ENCODE measurements at places on chromosomes 1 and 21. TPM values are rescaled to one million over a fixed set of nuclear protein-coding genes. Genes with fewer than 3 reads are reported as not detected.

Gene C1orf185
- not detected for total RNA-seq

Gene BMP8B
- 3.2 TPM for total RNA-seq

Gene ADAMTS5
- 0.66 TPM for total RNA-seq

Gene TMCO2
- not detected for total RNA-seq

Gene GADD45A
- total RNA-seq, result 8.5 TPM

Gene ZNF648
- not detected for total RNA-seq

Gene OXCT2
- total RNA-seq, result 0.06 TPM

Gene MFSD2A
- total RNA-seq, result 2.3 TPM

Gene LORICRIN
- total RNA-seq, result not detected

Gene IRF2BP2
- 37.5 TPM for total RNA-seq

- H3K27ac ChIP-seq, result no peak overlapping the region
- H3K4me1 ChIP-seq, result no peaks in the 10 kb centered on the region
- no peaks in the 10 kb centered on the region for H3K27me3 ChIP-seq
Measured at GRCh38 chr1:40241362-40241761, 6.4 kb upstream of the TMCO2 start.

DNA sequence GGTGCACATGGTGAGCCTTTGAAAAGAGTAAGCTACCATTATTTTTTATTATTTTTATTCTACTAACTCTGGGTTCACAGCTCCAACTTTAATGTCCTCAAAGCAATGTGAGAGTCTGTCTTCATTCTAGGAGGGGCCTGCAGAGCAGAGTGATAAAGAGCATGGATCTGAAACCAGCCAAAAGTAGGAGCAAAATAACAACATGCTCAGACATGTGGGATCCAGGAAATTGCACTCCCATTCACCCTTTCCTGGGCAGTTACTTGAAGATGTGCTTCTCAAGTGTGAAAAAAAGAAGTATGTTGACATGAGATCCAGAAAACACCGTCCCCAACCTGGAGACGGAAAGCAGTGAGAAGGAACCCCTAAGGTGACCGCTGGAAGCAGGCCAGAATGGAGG is 8.7 kb upstream of the LIN28A start:
- H3K4me3 ChIP-seq, result no peak overlapping the region
- H3K27me3 ChIP-seq, result no peaks in the 10 kb centered on the region
- H3K36me3 ChIP-seq, result no peaks in the 10 kb centered on the region
- H3K27ac ChIP-seq, result no peak overlapping the region

GRCh38 chr1:8317647-8318381 is at the start of gene SLC45A1:
SLC45A1 (plus strand) TSS chr1:8318114; CDS start chr1:8324330, 6,216 bp downstream.
- DNase-seq, result peak; percentile 59
- H3K36me3 ChIP-seq, result no peaks in the 10 kb centered on the region
- H3K4me1 ChIP-seq, result peaks cover 15% of the 10 kb centered on the region
- no peak within 1 kb of the TSS for H3K27ac ChIP-seq

GRCh38 chr1:6825828-6826227 is 40.6 kb downstream of the CAMTA1 start:
- H3K4me1 ChIP-seq, result peaks cover 14% of the 10 kb centered on the region
- H3K27ac ChIP-seq, result no peak overlapping the region
- H3K4me3 ChIP-seq, result no peak overlapping the region

- peaks cover 6% of the 10 kb centered on the region for H3K27me3 ChIP-seq
- no peaks in the 10 kb centered on the region for H3K4me1 ChIP-seq
- H3K4me3 ChIP-seq, result no peak overlapping the region
Measured at GRCh38 chr1:201276891-201277290, 6.4 kb upstream of the PKP1 start.

DNA sequence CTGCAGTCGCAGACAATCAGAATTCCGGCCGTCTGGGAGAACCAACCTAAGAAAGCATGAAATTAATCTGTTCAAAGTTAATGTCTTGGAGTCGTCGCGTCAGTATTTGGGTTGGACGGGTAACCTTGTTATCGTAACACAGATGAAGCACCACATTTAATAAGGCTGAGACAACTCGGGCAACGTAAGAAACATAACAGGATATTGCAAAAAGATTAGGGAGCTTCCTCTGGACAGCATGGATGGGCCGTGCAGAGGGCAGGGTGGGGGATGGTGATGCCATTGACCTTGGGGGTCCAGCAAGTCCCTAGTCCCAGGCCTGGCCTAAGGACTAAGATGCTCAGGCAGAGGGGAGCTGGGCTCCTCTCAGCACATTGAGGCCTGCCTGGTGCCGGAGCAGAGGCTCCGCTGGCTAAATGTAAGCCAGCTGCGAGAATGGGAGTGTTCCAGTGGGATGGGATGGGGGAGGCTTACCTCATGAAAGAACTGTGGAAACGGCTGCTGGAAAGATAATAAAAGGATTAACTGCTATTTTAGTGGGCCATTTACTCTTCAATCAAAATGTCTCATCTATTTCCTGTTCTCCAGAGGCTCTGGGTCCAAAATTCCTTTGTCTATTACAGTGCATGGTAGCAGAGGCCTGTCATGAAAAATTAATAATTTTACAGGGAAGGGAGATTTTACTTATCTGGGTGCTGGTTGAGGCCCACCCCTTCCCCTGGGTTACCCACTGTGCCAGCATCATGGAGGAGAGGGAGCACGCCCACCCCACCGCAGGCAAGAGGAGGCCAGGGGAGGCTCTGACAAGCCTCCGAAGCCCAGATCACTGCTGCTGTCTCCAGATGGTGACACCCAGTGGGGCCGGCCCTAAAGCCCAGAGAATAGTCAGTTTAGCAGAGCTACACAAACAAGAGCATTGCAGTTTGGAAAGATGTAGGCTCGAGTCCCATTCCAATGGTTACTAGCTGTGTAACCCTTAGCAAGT is 131.6 kb downstream of the DMRTB1 start:
- no peak for DNase-seq
- no peak overlapping the region for H3K4me3 ChIP-seq
- H3K36me3 ChIP-seq, result no peaks in the 10 kb centered on the region
- no peaks in the 10 kb centered on the region for H3K27me3 ChIP-seq

DNA sequence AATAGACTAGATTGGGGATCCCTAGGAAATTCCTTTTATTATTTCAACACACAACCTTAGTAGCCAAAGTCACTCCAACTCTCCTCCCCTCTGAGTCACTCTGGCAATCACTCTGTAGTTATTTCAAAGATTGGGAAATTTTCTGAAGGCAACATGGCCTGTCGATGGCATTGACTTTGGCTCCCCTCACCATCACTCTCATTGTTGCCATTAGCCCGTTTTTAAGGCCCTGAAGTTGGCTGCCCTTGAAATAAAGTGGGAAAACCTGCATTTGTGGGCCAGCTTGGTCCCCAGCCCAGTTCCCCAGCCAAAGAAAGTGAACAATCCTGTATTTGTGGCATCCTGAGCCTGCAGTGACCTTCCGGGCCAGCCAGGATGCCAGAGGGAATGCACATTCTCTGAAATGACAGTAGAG is 52.5 kb downstream of the CDC7 start:
- no peak overlapping the region for H3K4me3 ChIP-seq
- H3K27me3 ChIP-seq, result no peaks in the 10 kb centered on the region
- H3K27ac ChIP-seq, result peak overlapping the region; percentile 10
- H3K4me1 ChIP-seq, result peaks cover 37% of the 10 kb centered on the region

- no peaks in the 10 kb centered on the region for H3K36me3 ChIP-seq
- peaks cover 8% of the 10 kb centered on the region for H3K4me1 ChIP-seq
- DNase-seq, result peak; percentile 40
- H3K27me3 ChIP-seq, result no peaks in the 10 kb centered on the region
Measured at GRCh38 chr1:168504064-168504837, 39.5 kb downstream of the XCL2 start.

DNA sequence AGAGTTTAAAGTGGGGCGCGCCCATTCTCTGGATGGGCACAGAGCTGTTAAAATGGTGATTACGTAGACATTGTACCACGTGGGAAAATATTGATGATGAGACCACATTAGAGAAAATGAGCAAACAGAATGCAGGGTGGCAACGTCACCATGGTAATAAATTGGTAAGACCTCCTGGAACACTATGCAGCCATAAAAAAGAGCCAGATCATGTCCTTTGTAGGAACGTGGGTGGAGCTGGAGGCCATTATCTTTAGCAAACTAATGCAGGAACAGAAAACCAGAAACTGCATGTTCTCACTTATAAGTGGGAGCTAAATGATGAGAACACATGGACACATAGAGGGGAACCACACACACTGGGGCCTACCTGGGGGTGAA is 53.5 kb upstream of the CLDN14 start:
- H3K27me3 ChIP-seq, result peaks cover 9% of the 10 kb centered on the region
- H3K4me3 ChIP-seq, result no peak overlapping the region
- H3K27ac ChIP-seq, result no peak overlapping the region
- H3K36me3 ChIP-seq, result no peaks in the 10 kb centered on the region

DNA sequence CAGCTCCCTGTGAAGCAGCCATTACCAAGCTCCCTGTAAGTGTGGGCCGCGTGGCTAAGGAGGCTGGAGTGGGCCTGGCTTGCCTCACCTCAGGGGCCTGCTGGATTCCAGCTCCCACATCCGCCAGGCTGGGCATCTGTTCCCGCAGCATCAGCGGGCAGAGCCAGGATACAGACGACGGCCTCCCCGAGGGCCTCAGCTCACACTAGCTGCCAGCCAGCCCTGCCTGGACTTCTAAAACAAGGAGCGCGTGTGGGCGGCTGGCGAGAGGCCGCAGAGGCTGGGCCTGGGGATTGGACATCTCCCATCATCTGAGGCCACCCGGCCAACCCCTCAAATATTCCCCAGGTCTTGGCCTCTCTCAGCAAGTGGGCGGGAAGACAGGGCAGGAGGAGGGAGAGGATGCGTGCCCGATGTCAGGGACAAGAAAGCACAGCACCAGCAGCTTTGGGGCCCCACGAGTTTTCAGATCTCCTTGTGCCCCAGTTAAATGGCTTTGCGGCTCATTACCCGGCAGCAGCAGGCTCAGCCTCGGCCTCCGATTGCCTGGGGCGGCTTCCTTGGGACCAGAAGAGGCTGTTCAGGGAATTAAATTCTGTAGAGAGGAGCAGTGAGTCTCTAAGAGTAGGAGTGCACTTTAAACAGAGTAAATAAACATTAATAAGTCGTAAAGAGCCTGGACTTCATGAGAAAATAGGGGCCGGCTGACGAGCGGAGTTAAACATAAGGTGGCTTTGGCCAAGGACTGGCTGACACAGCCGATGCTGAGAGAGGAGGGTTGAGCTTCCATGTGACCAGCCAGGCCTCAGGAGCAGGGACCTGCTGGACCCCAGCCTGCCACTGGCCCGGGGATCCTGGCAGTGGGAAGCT is 208.9 kb upstream of the C1orf174 start:
- H3K36me3 ChIP-seq, result no peaks in the 10 kb centered on the region
- no peaks in the 10 kb centered on the region for H3K27me3 ChIP-seq
- H3K4me1 ChIP-seq, result no peaks in the 10 kb centered on the region

- H3K27me3 ChIP-seq, result no peaks in the 10 kb centered on the region
- H3K36me3 ChIP-seq, result no peaks in the 10 kb centered on the region
- H3K27ac ChIP-seq, result no peak overlapping the region
- H3K4me3 ChIP-seq, result no peak overlapping the region
- H3K4me1 ChIP-seq, result no peaks in the 10 kb centered on the region
Measured at GRCh38 chr1:232426801-232427200, 203.1 kb downstream of the SIPA1L2 start.

- H3K4me3 ChIP-seq, result no peak overlapping the region
- DNase-seq, result peak; percentile 19
- H3K27ac ChIP-seq, result no peak overlapping the region
- no peaks in the 10 kb centered on the region for H3K27me3 ChIP-seq
- H3K36me3 ChIP-seq, result no peaks in the 10 kb centered on the region
Measured at GRCh38 chr1:244163861-244164510, 112.9 kb downstream of the ZBTB18 start.

- H3K36me3 ChIP-seq, result no peaks in the 10 kb centered on the region
- H3K27me3 ChIP-seq, result peaks cover 3% of the 10 kb centered on the region
- no peak overlapping the region for H3K4me3 ChIP-seq
- H3K4me1 ChIP-seq, result peaks cover under 1% of the 10 kb centered on the region
- H3K27ac ChIP-seq, result no peak overlapping the region
- DNase-seq, result no peak
Measured at GRCh38 chr1:206903687-206904086, 6.4 kb downstream of the IL24 start.

DNA sequence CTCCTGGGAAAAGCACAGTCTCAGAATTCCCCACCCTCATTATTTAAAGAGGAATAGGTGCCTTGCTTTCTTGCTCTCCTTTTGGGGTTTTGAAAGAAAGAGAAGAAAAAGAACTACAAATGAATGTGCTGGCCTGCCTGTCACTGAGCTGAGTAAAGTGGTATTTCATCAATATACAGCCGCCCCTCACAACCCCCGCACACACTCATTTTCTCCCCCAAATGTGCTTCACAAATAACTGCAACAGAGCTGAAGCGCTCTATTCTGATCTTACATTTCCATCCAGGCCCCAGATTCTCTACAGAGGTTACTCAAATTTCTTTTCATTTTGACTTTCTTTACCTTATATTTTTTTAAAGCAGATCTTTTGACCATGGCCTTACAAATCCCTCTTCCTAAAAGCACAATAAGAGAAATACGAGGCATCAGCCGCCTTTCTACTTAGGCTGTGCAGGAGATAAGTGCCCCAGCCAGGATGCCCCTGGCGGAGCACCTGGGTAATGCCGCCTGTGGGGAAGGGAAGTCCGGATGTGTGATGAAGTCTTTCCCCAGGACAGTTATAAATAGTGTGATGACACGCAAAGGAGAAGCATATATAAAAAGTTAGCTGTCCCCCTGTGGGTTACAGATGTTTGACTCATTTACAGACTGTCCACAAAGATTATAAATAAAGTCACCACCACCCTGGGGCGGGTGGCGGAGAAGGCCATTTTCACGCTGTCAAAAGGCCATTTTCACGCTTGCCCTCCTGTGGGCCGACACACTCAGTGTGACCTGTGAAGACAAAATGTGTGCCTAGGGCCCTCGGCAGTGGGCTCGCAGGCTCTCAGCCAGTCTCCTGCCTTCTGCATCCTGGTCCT is 6.5 kb downstream of the KCNN3 start:
- no peak for DNase-seq
- H3K4me1 ChIP-seq, result no peaks in the 10 kb centered on the region
- H3K27me3 ChIP-seq, result no peaks in the 10 kb centered on the region

- peak overlapping the region; percentile 21 for H3K27ac ChIP-seq
- H3K27me3 ChIP-seq, result no peaks in the 10 kb centered on the region
- no peaks in the 10 kb centered on the region for H3K36me3 ChIP-seq
- H3K4me1 ChIP-seq, result peaks cover 18% of the 10 kb centered on the region
- no peak for DNase-seq
Measured at GRCh38 chr1:89763649-89763986, 57.2 kb upstream of the LRRC8D start.

GRCh38 chr1:25890239-25891034 is 14.9 kb upstream of the PAQR7 start:
- peaks cover 12% of the 10 kb centered on the region for H3K4me1 ChIP-seq
- H3K36me3 ChIP-seq, result no peaks in the 10 kb centered on the region
- no peak overlapping the region for H3K27ac ChIP-seq
- no peaks in the 10 kb centered on the region for H3K27me3 ChIP-seq
- H3K4me3 ChIP-seq, result no peak overlapping the region

- H3K27ac ChIP-seq, result peak overlapping the region; percentile 1
- DNase-seq, result no peak
- no peaks in the 10 kb centered on the region for H3K36me3 ChIP-seq
- H3K4me1 ChIP-seq, result peaks cover 7% of the 10 kb centered on the region
- no peaks in the 10 kb centered on the region for H3K27me3 ChIP-seq
Measured at GRCh38 chr1:163171826-163172225, 30.9 kb downstream of the RGS5 start.

- H3K27ac ChIP-seq, result no peak overlapping the region
- peaks cover 73% of the 10 kb centered on the region for H3K36me3 ChIP-seq
- no peak overlapping the region for H3K4me3 ChIP-seq
- DNase-seq, result no peak
- no peaks in the 10 kb centered on the region for H3K4me1 ChIP-seq
Measured at GRCh38 chr21:42855171-42855936, 24.0 kb downstream of the WDR4 start.

GRCh38 chr1:159892944-159893343 is 7.0 kb downstream of the CFAP45 start:
- H3K27ac ChIP-seq, result no peak overlapping the region
- no peak for DNase-seq
- H3K27me3 ChIP-seq, result no peaks in the 10 kb centered on the region
- no peak overlapping the region for H3K4me3 ChIP-seq
- no peaks in the 10 kb centered on the region for H3K36me3 ChIP-seq
- peaks cover 27% of the 10 kb centered on the region for H3K4me1 ChIP-seq
